ENCODE measurements at places on chromosomes 3 and 15.

GRCh38 chr15:72365844-72366243 is 10.0 kb downstream of the HEXA start:
- no peak for DNase-seq

DNA sequence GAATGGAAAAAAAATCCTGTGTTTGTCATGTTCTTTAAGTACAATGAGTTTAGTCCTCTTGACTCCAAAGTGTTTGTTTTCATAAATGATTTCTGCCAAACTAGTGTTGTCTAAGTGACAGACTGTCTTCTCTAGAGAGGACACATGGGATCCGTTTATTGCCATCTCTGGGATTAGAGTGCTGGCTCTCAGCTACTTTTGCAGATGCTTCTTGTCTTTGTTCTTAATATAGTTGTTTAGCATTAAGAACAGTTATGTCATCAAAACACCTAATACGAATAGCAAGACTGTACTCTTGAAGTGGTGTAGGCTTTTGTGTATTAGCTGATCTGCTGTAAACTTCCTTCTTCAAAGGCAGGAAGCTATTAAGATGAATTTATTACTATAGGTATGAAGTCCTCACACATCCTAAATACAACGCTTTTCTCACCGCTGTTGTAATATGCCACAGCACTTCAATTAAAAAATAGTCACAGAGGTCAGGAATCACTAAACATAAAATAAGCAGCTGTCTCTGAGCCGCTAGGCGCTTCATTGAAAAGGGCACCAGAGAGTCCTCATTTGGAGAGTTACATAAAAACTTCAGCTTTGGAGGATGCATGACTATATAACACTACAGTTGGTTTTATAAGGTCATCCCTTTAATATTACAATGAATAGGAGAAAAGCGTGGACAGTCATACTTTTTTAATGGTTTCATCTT is 128.3 kb upstream of the ZNF385D start:
- DNase-seq: no peak

GRCh38 chr3:104149154-104149553 is 1217.6 kb upstream of the ALCAM start:
- DNase-seq: no peak

GRCh38 chr3:31423482-31423881 is 109.2 kb upstream of the STT3B start:
- no peak for DNase-seq

- no peak for DNase-seq
Observed at GRCh38 chr3:23488618-23489017, 285.5 kb downstream of the UBE2E2 start.

- no peak for DNase-seq
Observed at GRCh38 chr3:38015485-38015884, 14.0 kb downstream of the PLCD1 start.

DNA sequence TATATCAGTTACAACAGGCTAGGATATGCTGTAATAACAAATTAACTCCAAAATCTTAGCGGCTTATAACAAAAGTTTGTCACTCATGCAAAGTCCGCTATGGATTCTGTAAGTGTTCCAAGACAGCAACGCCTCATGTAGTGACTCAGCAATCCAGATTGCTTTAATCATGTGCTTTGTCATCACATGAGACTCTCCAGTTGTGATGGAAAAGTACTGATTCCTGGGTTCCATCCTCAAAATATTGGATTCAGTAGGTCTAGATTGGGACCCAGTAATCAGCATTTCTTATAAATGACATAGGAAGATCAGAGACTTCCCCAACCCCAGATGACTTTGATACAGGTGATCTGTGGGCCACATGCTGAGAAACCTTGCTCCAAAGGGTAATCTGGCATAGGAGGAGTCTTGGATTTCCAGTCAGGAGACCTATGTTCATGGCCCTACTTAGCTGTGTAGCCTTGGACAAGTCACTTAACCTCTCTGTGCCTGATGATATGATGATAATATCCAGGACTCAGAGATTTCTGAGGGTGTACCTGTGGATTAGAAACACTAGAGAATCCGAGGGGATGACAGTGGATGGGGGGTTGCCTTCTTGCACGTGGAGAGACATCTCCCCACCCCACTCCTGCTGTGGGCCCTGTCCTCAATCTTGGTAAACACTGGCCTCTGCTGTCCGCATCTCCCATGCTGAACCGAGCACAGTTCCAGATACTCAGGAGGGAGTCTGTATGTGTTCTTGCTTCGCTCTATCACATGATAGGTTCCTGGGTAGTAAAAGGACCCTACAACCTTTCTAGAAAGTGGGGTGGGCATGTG is 65.5 kb downstream of the CORO2B start:
- no peak for DNase-seq

DNA sequence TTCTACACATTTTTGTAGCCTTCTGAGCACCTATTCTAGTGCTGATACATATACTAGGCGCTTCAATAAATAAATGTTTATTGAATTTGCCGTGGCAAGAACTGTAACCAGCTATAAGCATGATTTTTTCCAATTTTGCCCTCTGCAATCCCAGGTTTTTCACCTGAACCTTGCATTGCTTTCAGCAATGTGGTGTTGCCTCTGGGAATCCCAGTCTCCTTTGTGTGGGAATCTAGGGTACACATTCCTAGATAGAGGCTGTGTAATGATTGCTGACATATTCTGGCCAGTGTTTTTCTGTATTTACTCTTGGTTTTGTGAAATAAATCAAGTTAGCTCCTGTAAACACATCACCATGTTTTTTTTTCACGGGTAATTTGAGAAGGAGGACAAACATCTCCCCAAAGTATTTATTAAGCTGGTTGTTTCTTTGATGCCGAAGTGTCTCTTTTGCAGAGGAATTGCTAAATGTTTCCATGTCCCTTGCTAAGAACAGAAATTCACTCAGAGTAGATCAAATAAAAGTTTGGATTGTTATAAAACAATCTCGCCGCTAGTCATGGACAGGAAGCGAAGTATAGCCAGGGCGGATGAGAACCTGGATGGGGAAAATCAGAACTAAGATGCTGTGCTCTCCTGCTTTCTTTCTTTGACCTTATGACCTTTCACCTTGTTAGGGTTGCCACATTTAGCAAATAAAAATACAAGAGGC is 1.2 kb downstream of the CFAP91 start:
- DNase-seq: no peak

GRCh38 chr3:114903213-114903612 is 243.9 kb downstream of the ZBTB20 start:
- peak; percentile 75 for DNase-seq

GRCh38 chr15:74392451-74392830 is 25.0 kb upstream of the CYP11A1 start:
- DNase-seq: no peak

DNA sequence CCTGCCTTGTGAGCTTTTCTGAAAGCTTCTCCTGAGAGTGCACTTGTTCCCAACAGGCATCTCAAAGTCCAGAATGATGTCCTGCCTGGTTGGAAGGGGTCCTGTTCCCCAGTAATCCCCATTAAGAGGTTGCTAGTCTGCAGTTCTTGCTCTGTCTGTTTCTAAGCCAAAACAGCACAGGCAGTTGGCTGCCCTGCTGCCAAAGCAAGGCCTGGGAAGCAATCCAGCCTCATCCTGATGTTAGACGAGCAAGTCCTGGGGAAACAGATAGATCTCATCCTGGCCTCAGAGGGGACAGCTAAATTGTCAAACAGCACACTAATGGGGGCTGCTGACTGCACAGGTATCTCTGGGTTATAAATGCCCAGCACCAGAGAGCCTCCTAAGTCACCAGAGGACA is 198.0 kb downstream of the EPHB1 start:
- DNase-seq: no peak

DNA sequence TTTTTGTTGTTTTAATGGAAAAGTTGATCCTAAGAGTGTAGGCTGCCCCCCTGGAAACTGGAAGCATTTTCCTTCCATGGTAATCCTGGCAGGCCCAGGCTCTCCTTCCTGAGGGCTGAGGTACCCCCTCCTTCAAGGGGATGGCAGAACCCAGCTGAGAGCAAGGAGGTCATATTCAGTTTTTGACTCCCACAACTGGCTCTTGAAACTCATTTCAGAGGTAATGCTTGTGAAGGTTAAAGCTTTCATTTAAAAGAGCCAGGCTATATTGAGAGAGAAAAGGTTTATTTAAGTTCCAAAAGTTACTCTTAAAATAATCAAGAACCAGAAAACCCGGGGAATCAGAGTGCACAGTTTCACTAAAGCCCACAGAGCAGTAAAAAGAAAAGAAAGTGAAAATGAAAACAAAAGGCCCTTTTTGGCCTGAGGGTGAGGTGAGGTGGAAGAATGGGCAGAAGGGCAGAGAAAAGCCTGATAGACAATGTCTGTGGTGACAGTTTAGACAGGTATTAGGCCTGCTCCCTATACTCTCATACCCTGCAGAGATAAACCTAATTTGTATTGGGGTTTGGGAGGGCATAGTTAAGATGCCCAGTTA is 47.0 kb upstream of the RBP1 start:
- DNase-seq: no peak

DNA sequence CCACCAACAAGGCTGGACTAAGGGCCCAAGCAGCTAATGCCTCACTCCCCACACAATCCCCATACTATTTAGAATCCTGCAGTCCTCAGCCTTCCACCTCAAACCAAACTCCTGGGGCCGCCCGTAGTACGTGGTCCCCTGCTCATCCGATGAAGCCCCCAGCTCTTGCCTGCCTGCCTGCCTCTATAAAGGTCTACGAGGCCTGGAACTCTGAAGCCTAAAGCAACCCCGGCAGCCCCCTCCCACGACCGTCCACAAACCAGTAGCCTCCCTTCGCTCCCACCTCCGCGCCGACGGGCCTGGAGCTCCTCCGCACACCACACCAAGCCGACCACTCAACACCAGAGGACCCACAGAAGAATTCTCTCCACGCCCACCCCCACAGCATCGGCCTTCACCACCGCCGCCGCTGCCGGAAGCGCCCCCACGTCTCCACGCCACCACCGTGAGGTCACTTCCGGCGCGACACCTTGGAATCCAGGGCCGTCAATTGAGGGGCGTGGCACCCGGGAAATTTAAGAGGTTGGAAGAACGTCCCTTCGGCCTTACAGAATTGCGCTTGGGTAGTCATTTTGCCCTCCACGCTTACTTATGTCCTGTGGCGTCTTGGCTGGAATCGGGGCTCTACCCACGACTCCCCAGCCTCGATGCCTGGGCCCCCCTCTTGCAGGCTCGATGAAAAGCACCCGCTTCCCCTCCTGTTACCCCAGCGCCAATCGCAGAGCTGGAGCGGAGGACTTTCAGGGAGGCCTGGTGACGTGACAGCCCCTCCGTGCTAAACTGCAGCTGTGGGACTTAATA is at the start of gene EDC3:
TSS of gene EDC3 (minus strand) at position 428 of the 801 bp plus-strand sequence. CDS start 20,900 bp downstream, outside the sequence.
- DNase-seq: peak; percentile 43

- no peak for DNase-seq
Observed at GRCh38 chr15:80180468-80180867, 27.7 kb downstream of the FAH start.

DNA sequence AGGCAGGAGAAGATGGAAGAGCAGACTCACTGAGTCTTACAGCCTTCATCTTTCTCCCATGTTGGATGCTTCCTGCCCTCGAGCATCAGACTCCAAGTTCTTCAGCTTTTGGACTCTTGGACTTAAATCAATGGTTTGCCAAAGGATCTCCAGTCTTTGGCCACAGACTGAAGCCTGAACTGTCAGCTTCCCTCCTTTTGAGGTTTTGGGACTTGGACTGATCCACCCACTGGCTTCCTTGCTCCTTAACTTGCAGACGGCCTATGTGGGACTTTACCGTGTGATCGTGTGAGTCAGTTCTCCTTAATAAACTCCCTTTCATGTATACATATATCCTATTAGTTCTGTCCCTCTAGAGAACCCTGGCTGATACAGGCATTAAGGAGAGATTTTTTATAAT is 62.4 kb upstream of the TNIK start:
- DNase-seq: no peak

DNA sequence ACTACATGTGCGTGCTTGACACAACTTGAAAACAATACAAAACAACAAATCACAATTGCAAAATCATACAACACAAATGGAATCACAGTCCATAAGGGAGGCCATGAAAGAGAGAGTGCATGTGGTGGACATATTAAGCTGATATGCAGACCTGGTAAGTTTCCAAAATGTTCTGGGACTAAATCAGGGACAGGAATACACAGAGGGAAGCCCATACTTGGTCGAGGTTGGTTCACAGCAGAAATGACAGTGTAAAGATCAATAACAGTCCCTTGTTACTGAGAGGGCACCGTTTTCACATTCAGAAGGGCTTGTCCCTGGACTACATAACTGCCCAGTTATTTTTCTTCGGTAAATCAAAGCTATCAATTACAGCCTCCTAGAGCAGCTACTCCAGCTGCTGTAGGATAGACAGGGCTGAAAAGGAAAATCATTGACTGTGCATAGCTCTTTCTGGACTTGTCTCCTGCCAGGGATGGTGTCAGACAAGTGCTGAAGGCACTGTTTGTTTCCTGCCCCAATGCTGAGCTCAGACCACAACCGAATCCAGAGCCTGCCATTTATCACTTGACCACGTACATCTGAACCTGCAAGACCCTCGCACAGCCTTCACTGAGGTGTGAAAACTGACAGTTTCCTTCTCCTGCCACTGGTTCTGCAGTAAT is 79.5 kb upstream of the KCNMB2 start:
- DNase-seq: no peak

DNA sequence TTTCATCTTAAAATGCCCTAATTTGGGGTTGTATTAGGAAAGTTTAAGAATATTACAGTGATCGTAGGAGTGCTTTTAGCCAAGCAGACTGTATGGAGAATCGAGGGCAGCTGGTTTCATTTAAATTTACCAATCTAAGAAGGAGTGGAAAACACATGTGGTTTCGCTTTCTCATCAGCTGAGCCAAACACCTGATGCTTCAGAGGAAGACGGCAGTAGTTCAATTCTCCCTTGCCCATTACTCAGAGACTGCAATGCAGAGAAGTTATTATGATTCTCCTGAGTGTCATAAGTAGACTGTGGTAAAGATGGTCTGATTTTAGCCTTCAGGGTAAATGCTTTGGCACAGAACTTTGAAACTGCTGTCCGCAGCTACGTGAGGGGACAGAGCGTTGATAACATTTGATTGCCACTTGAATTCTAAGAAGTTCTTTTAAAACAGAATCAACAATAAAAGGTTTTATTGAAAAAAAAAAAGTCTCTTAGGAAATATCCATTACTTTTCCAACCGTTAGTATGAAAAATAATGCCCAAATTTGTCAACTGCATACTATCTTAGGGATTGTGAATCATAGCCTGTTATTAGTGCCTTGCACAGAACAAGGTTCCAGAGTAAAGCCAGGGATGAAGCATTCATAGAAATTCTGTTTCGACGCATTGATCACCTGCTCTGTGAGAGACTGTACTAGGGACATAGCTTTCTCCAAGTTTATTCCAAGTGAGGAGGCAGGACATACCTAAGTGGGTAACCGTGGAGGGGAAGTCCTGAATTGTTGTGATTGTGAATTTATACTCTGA is 25.6 kb downstream of the LYSMD4 start:
- DNase-seq: no peak

Measured in NCI-H1092 treated with DMSO at 0.1 percent for 48 hours (cell line).